IPS-NIHi11 (cell line): ENCODE measurements at places on chromosomes 7 and 10.

- DNase-seq, result no peak
These were observed 208.7 kb downstream of the MAD1L1 start for GRCh38 chr7:2023877-2024566.

DNA sequence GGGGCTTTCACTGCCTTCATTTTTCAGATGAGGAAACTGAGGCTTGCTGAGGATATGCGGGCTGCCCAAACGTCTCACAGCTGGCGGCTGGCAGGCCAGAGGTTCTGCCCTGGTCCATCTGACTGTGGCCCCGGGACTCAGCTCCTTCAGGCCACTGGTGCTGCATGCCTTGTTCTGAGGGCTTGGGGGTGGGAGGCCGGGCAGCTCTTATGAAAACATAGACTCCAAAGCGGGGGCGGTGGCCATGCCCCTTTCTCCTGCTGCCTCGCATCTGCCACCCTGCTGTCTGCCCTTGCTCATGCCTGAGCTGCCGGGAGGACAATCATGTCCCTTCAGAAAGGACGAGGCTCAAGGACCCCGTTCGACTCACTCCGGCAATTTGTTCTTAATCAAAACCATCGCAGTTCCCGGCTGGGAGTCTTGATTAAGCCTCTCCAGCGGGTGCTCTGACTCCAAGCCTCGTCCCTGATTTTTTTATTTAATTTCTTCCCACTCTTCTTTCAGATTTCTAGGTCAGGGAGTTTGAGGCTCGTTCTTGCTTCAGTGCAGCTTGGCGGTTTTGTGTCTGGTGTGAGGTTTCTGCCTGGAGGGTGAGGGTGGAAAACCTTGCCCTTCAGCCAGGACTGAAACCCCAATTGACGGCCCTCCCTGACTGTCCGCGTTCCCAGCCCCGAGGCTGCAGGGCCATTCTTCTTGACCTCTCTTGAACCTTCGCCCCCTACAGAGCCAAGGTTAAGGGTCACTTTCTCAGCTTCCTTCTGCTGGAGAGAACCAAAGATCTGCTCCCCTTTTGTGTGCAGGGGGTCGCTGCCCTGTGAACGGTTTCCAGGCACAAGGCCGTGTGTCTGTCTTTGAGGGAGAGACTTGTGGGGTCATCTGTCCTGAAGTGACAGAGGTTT, 120.8 kb downstream of the DNAJB6 start:
- no peak for DNase-seq

DNA sequence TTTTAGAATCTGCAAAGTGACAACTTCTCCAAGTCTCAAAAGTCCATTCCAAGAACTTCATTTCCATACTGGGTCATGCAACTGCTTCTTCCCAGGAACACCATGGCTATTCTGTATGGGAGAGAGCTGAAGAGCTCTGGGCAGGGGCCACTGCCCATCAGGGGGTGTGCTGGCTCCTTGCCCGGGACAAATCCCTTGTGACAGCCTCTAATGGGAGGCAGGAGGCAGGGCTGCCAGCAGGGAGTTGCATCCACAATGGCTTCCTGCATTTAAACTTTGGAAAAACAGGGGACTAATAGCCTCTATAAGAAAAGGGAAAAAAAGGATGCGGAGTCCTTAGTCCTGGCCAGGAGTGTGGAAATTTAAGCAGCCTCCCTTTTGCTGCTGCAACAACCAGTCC, 18.4 kb upstream of the FRMD4A start:
- DNase-seq, result no peak

- DNase-seq, result peak; percentile 10
These were observed 146.2 kb downstream of the AHR start for GRCh38 chr7:17444673-17445072.

DNA sequence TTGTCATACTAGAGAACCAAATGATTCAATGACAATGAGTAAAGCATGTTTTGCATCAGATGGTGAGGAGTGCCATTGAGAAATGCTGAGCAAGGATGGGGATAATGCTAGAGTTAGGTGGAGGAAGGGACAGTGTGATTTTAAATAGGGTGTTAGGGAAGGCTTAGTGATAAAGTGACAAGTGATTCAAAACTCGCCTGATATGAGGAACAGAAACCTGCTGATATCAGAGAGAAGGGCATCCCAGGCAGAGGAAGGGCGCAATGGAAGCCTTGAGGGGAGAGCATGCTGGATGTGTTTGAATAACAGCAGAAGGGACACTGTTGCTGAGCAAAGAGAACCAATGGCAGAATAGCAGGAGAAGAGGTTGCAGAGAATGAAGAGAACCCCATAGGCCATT, 196.2 kb downstream of the NRG3 start:
- no peak for DNase-seq

GRCh38 chr10:117610321-117610720, 67.8 kb downstream of the EMX2 start:
- DNase-seq, result peak; percentile 39

DNA sequence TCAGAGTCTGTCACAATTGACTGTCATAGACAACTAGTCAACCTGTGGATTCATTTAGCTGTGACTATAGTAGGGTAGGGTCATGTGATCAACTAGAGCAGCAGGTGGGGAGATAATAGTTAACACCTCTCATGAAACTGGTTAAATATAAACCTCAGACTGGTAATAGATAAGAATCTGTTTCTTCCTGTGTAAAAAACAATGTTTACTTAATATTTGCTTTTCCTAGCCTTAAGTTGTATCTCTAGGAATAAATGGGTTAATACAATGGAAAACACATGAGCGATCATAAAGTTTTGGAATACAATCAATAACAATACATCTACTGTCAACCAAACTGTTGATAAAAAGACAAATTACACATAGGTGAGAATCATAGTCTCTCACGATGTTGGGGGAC, 43.4 kb upstream of the ITGB8 start:
- DNase-seq, result no peak

DNA sequence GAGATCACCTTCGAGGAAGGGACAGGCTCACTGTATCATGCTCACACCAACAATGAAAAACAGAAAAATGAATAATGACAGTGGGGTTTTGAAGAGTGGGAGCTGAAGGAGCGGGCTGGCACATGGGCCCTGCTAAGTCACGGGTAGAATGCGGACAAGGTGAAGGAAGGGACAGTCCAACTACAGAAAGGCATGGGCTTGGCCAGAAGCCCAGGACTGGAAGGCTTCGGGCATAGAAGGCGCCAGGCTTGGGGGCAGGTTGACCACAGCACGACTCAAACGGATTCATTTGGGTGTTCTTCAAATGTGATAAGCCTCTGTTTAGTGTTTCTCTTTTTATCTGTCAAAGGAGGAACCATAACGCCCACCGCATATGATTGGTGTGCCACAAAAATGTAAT, 509.5 kb downstream of the CCSER2 start:
- no peak for DNase-seq

GRCh38 chr10:120793088-120793487, 58.1 kb upstream of the WDR11 start:
- DNase-seq, result peak; percentile 18
